ENCODE measurements at places on chromosomes 7 and 10. TPM values are rescaled to one million over a fixed set of nuclear protein-coding genes. Genes with fewer than 3 reads are reported as not detected.

DNA sequence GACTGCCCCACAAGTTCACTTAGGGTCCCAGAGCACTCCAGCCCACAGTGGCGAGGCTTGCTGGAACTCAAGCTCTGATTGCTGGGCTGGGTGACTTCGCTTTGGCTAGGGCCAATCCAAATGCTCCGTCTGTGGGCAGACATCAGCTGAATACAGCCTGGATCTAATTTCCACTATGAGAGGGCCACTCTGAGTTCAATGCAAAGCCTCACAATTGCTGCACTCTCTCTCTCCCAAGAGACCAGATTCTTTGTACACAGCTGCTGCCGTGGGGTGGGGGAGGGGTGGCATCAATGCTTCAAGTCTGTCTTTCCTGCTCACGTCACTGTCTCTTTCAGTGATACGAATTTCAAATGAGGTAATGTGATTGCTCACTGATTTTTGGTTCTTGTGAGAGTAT, 47.3 kb upstream of the BPGM start:
- DNase-seq = no peak

DNA sequence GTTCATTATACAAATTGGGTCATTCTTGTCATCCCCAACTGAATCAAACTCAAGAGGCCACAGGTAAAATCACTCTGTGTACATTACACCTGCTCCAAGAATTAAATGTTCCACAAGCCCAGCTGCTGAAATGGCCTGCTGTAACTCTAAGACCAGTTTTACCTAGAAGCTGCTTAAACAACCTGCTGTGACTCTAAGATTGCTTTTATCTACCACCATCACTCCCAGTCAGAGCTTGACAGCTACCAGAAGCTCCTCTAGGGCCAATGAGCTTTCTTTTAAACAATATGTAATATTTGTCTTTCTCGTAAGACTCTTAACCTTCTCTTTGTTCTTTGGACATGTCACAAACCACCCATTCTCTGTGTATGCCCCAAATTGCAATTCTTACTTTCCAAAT, 141.8 kb upstream of the LRGUK start:
- DNase-seq = no peak

The MMD2 gene
- total RNA-seq = not detected

- no peak for DNase-seq
These were observed 35.3 kb downstream of the SAMD8 start for GRCh38 chr10:75146780-75147179.

DNA sequence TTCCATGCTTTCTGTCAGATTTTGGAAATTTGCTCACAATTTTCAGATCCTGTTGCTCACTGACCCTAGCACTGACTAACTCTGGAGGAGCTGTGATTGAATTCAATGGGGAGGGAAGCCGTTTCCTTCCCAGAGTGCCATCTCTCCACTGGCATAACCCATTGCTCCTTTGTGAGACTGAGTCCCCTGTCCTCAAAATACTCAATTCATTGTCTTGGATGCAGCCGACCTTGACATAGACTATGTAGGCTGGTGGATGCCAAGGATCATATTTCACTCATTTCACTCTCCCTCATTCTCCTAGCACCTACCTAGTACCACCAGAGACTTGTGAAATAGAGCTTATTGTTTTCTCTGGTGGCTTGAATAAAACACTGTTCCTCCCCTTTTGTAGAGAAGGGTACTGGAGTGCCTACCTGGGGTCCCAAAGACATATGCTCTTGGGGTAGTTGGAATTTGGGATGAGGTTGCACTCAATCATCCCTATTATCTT, 511.3 kb upstream of the ZMIZ1 start:
- DNase-seq = no peak

DNA sequence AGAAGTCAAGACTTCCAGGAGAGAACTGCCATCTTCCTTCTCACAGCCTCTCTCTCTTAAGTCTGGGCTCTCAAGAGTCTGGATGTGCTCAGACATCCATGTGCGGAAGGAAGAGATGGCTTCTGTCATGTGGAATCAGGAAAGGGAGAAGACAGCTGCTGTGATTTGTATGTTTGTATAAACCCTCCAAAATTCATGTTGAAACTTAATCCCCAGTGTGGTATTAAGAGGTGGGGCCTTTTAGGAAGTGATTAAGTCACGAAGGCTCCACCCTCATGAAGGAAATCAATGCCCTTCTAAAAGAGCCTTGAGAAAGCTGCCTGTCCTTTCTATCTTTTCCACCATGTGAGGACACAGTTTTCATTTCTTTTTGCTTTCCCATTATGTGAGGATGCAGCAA, 73.9 kb upstream of the PTN start:
- DNase-seq = no peak

DNA sequence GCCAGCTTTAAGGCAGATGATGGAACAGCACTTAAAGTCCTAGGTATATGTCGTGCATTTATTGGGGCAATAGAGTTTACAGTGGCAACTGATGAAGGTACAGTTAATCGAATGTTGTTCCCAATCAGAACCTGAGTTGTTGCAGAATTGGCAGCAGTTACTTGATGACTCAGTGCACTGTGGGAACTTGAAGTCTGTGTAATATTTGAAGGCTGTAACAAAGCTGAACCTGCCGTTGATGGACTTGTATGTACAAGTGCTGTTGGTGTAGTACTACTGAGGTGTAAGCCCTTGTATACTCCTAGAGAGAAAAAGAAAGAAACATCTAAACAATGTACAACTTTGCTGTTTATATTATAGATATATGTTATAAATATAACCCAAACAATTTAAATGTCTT, 75.3 kb downstream of the EPC1 start:
- DNase-seq = no peak

DNA sequence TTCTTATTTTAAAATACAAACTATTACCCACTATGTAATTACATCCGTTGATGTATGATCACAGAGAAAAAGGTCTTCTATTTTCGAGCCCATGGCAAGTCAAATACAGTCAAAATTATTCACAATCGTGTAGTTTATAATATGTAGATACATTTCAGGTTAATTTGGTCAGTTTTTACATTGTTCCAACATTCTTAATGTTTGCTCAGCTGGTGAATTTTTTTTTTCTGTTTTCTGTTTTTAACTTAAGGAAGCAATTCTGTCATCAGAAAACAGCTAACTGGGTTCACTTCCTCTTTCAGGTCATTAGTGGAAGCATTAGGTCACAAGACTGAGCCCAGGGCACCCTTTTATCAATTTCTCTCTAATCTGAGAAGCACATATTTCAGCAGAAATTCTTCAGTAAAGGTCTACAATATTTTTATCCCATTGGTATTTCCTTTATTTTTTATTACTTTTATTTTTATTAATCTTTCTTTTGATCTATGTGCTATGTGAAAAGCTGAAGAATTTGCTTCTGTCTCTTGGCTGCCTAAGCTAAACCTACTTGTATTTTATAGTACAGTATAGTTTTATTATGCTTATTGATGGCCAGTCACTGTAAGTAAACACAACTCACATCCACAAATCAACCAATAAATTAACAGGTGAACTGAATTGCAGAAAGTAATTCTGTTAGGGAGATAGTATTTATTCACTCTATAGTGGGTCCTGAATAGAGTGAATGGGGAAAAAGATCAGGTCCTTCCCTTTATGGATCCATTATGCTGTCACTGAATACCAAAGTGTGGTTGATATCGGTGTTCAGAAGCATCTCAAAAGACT, 84.6 kb downstream of the ICA1 start:
- DNase-seq = no peak

GRCh38 chr10:77451886-77452285, 185.7 kb downstream of the KCNMA1 start:
- no peak for DNase-seq

The ZCWPW1 gene
- 2.2 TPM for total RNA-seq
